ENCODE measurements at places on chromosomes 2 and 18.

GRCh38 chr2:109347626-109348025 is 218.6 kb downstream of the SH3RF3 start:
- DNase-seq: no peak

- DNase-seq: no peak
Measured at GRCh38 chr2:15677141-15677843, 85.6 kb downstream of the DDX1 start.

DNA sequence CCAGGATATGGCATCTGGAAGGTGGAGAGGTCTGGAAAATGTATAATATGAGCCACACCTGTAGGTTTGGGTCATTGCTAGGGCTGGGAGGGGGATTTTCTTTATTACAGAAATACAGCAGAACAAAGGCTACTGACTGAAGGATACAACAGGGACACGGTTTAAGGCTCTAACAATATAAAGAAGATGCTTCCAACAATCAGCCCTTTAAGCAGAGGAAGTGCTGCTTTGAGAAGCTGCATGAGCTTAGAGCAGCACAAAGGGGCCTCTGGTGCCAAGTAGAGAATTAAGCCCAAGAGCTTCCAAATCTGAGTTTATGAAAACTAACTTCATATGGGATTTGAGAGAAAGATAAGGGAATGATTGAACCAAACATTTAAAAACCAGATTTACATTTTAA is 174.5 kb upstream of the RMP24 start:
- DNase-seq: no peak

DNA sequence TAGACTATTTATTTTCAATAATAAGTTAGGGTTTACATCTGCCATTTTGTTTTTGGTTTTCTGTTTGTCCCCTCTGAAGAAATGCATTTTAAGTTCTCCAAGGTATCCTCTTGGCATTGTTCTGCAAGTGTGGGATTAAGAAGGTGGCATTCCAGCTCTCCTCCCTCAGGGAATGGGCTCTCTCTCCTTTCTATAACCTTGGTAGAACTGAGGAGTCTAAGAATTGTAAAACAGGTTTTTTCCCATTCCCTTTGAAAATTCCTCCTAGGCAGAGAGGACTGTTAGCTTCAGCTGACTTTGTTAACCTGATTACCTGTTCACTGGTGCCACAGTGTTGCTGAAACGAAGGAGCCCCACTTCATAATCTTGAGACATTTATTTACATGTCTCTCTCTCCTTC is 26.1 kb upstream of the RAB1A start:
- no peak for DNase-seq

GRCh38 chr2:240164586-240164985 is 24.1 kb upstream of the OTOS start:
- no peak for DNase-seq

- DNase-seq: no peak
Measured at GRCh38 chr2:229715895-229716507, 1.6 kb upstream of the DNER start.

- no peak for DNase-seq
Measured at GRCh38 chr2:45438872-45439665, 172.0 kb downstream of the SRBD1 start.

- no peak for DNase-seq
Measured at GRCh38 chr2:161484061-161484460, 68.0 kb downstream of the TBR1 start.

DNA sequence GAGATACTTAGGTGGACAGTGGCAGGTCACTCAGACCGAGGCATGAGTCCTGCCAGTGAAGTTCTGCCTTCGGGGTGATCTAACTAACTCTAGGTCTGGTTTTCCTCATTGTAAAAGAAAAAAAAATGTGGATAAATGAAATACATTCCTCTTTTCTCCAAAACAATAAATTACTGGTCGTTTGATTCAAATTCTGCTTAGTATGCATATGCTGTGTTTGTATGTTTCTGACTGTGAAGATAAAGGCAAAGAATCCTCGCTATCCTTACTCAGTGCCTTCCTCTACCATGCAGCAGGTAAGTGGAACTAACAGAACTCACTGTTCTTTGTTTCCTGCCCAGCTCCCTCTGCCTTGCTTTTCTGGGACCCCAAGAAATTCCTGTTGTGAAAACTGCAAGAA is 330.1 kb downstream of the SUCLG1 start:
- DNase-seq: no peak

DNA sequence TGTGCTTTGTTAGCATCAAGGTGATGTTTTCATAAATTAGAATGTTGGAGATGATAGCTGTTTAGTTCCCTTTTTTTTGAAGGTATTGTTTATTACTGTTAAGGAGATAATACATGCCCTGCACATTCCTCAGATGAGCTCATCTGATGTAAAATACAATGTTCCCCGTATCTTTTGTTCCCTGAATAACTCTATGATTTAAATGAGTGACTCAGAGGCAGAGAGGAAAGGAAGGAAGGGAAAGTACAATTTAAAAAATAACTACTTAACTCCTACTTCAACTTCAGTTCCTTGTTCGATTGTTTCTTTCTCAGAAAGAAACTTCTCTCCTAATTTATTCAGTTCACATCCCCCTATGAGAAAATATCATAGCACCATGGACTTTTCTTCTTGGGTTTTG is 208.7 kb downstream of the KCNE4 start:
- no peak for DNase-seq

GRCh38 chr2:227696990-227697679 is 20.7 kb downstream of the SLC19A3 start:
- DNase-seq: no peak

- no peak for DNase-seq
Measured at GRCh38 chr2:226862623-226863022, 26.8 kb downstream of the RHBDD1 start.

DNA sequence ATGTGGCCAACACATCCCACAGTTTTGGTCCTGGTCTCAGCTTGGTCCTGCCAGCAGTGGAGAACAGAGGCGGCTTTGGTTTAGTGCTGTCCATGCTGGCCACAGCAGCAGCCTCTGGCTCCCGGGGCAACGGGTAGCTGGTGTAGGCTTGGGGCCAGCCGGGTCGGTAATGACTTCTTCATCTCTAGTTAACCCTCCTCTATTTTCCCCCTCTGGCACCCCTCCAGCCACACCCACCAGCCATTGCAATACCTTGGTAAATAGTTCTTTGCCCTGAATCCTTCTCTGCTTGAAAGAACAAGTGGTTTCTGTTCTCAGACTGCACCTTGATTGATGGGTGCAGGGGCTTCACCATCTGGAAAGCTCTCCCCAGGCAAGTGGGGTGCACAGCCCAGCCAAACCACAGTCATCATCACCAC is 31.7 kb upstream of the ZNF396 start:
- no peak for DNase-seq

DNA sequence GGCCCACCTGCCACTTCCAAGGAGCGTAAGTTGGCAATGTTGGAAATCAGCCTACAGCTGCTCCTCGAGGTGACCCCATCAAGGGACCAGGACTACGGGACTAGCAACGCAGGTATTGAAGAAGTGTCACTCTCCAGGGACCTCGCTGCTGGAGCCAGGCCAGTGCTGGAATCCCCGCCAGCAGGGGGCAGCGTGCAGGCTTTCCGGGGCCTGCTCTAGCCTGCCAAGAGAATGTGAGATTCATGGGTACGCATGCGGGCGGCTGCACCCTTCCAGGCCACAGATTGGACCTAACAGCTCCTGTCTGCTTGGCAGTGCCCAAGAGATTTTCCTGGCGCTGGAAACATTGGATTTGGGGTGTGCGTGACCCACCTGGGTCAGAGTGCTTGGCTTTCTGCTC is 182.8 kb upstream of the RAB12 start:
- DNase-seq: no peak

- DNase-seq: no peak
Measured at GRCh38 chr2:241801611-241802420, 7.2 kb upstream of the NEU4 start.

- DNase-seq: no peak
Measured at GRCh38 chr2:10103179-10103578, 19.4 kb upstream of the RRM2 start.

GRCh38 chr2:128414351-128414750 is 95.7 kb upstream of the HS6ST1 start:
- DNase-seq: no peak

- no peak for DNase-seq
Measured at GRCh38 chr18:41870817-41871216, 84.2 kb upstream of the PIK3C3 start.

GRCh38 chr2:44450082-44450481 is 88.3 kb downstream of the CAMKMT start:
- no peak for DNase-seq

DNA sequence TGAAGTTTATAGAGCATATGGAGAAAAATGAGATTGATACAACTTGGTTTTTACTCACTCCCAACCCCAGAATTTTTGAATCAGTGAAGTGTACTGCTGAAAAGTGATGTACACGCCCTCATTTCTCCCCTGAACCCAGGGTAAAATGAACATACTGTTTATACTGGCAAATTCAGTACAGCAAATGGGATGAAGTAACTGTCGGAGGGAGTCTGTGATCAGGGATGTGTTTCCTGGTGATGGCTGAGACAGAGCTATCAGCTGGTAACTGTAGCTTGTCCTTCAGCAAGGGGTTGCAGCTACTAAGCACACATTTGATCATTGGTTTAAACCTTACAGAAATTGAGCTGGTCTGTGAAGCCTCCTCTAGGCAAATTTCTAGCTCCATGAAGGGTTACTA is 191.6 kb downstream of the PTPRM start:
- no peak for DNase-seq

DNA sequence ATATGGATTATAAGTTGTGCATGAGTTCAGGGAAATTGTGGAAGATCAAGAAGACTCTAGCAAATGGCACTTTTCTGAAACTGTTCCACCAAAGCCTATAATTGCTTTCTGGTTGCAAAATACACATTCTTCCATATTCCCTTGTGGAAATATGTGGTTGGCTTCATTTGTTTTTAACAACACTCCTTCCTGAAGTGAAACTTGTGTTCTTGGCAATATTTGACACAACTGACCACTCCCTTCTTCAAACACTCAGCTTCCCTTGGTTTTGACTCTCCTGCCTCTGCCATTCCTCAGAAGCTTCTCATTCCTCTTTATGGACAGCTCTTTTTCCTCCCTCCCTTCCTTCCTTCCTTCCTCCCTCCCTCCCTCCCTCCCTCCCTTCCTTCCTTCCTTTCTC is 192.3 kb downstream of the PMAIP1 start:
- no peak for DNase-seq

DNA sequence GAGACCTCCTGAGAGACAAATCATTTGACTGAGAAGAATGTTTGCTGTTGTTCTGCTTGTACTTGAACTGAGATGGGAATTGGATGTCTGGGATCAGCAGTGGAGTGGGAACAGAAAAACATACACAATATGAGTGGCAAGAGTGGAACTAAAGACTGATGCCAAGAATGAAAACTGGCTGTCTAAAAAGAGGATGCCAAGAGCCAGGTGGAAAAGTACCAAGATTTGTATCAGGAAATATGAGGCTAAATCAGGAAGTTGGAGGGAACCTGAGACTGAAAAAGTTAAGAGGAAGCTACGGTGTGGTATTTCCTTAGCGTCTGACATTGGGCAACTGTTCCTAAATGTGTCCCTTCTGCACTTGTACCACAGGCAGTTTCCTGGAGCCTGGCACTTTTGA is 440.9 kb upstream of the CELF4 start:
- no peak for DNase-seq

DNA sequence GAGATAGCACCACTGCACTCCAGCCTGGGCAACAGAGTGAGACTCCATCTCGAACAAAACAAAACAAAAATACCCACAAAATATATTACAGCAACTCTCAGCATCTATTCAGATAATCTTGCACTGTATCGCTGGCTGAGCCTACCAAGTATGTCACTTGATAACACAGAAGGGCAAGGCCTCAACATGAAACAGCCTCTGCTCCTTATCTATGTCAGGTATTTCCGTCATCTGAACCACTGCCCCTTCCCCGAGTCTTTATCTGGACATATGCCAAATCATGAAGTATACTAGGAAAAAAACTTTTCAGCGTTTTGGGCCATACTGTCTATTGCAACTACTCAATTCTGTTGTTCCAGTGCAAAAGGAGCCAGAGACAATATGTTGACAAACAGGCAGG is 17.7 kb downstream of the PDIA6 start:
- no peak for DNase-seq

DNA sequence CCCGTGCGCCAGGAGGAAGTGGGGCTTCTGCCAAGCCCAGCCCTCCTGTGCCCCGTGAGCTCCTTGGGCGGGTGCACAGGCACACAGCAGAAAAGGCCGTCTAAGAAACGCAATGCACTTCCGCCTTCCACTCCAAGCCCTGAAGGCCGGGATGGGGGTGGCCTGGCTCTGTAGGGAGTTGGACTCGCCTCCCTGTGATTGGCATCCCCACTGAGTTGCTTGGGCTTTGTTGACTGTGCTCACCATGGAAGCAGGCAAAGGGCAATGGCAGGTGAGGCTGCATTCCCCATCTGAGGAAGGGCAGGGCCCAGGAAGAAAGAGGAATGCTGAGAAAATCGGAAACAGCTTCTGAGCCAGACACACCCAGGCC is 66.8 kb downstream of the CRACDL start:
- no peak for DNase-seq

- DNase-seq: no peak
Measured at GRCh38 chr2:157296958-157297357, 28.7 kb downstream of the ERMN start.

DNA sequence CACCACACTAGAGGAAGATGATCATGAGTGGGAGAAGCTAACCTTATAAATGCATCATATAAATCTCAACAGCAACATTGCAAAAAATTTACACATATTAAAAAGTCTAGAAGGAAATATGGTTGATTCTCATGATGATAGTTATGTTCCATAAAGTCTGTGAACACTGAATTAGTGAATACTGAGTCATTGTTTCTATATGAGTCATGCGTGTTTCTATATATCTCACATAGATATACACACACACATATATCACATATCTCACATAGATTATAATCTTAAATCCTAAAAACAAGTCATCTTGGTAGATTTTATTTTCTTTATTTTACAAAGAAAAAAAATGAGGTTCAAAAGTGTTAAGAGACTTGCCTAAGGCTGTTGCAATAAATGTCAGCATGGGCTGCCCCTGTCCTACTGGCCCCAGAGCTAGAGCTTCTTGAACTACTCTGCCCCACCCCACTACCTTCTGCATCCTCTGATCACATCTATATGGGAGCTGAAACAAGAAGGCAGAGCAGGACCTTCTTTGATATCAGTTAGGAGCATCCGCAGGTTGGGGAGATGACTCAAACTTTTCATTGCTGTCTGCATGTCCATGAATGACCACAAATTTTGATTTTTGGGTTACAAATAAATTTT is 81.8 kb upstream of the ADAM23 start:
- DNase-seq: no peak

GRCh38 chr2:241722896-241723454 is 11.5 kb upstream of the D2HGDH start:
- DNase-seq: no peak

- DNase-seq: no peak
Measured at GRCh38 chr18:58570360-58571064, 58.4 kb downstream of the ALPK2 start.

DNA sequence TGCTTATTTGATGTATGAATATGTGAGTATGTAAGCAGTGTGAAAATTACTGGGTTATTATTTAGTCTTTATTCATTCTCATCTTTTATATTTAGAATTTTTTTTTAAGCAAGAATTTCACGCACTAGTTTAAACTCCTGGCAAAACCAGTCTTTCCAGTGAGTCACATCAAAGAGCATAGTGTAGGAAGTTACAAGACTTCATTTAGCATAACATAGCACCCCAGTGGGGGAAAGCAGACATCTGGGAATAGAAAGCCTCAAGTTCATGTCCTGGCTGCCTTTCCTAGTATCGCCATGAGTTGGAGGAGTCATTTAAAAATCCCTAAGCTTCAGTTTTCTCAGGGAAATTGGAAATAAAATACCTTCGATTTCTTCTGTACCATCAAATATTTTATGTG is 408.3 kb downstream of the NUP35 start:
- no peak for DNase-seq

GRCh38 chr18:55264108-55264507 is 304.8 kb upstream of the CCDC68 start:
- no peak for DNase-seq

Data from stimulated activated CD4-positive, alpha-beta T cell treated with anti-CD3 and anti-CD28 coated beads, Interleukin-15, amount 100 ng/mL, for 1 hour (primary cell).